Pons (tissue), 1 donor: ENCODE measurements at places on chromosomes 2 and 18.
A peak's percentile ranks its signal among the peaks of the same experiment; 100 is the strongest.

DNA sequence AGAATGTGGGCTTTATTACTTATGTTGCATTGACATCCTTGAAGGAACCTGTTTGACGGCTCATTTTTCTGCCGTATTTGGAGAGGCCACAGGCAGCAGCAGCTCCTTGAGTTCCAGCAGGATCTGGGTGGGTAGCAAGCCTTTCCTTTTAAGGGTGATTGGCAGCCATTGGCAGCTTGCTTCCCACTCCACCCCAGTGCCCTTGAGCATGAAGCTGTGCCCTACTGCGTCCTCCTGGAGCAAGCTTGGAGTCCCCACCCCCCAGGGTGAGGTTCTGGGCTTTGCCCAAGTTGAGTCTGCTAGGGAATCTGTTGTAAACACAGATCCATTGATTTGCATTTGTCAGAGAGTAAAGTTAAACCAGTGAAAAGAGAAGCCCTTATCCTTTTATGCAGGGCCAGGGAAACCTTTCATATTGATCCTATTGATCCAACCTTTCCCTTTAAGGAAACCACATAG is 9.2 kb downstream of the ONECUT2 start:
- no peak for DNase-seq

- DNase-seq, result no peak
Observed at GRCh38 chr2:144704709-144705095, 184.8 kb upstream of the ZEB2 start.

DNA sequence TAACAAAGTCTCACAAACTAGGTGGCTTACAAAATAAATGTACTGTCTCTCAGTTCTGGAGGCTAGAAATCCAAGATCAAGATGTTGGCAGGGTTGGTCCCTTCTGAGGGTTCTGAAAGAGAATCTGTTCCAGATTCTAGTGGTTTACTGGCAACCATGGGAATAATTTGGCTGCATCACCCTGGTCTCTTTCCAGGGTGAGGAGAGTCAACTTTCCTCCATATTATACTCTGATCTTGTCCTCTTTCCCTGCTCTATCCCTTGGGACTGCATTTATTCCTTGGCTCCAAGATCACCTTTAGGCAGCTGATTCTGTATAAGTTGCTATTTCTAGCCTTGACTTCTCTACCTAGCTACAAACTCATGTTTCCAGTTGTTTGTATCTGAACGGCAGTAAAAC is 35.2 kb downstream of the SLC40A1 start:
- DNase-seq, result peak; percentile 47

- no peak for DNase-seq
Observed at GRCh38 chr2:98310010-98310409, 36.2 kb upstream of the CNGA3 start.

DNA sequence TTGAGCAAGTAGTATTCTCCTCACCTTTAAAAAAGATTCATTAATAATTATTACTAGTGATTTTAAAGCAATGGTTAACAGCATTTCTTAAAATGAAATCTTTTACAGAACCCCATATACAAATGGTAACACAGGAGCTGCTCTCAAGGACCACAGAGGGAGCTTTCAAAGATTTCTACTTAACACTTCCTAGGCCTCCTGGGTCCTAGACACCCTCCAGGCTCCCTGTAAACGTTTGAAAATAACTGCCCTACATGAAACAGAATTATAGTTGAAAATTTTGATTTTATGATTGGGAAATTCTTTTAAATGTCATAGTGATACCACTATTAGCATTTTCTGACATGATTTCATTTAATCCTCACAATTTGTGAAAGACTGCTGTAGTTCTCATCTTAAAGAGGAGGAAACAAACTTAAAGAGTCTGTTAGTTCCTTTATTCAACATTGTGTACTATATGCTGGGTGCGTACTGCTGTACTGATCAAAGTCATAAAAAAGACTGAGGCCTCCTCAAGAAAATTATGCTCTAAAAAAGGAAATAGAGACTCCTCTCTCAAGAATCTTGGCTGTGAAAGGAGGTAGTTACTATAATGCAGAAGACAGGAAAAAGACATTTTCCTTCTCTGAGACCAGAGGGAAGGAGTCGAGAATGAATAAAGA is 10.6 kb downstream of the CUL3 start:
- no peak for DNase-seq

DNA sequence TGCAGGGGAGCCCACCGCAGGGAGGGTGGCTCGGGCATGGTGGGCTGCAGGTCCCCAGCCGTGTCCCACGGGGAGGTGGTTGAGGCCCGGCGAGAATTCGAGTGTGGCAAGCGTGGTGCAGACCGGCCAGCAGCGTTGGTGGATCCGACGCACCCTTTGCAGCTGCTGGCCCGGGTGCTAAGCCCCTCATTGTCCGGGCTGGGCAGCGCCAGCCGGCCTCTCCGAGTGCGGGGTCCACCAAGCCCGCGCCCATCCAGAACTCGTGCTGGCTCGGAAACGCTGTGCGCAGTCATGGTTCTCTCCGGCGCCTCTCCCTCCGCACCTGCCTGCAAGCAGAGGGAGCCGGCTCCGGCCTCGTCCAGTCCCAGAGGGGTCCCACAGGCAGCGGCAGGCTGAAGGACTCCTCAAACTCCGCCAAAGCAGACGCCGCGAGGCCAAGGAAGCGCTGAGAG is 177.0 kb upstream of the SLC35G4 start:
- no peak for DNase-seq

DNA sequence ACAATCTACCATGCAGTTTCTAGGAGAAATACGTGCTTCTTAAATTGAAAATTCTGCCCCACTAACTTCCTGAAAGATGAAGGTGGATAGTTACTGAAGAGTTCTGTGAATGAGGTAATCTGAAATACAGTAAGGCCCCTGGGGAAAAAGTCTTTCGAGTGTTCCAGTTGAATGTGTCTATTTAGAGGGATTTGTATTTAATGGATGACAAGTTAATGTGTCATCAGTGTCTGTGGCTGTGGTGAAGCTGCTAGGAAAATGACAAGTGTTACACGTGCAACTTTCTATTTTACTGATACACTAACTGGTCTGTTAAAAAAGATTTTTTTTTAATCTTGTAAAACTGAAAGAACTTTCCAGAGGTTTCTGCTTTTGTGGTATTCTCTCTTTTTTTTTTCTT is 384.6 kb downstream of the STK39 start:
- DNase-seq, result no peak

GRCh38 chr2:62529758-62530157 is 23.8 kb upstream of the TMEM17 start:
- no peak for DNase-seq
